RWPE2 (cell line): ENCODE measurements at places on chromosomes 3 and 15.

- DNase-seq, result no peak
Measured at GRCh38 chr15:92647467-92648163, 8.0 kb downstream of the FAM174B start.

- no peak for DNase-seq
Measured at GRCh38 chr3:53075743-53076140, 29.9 kb upstream of the SFMBT1 start.

DNA sequence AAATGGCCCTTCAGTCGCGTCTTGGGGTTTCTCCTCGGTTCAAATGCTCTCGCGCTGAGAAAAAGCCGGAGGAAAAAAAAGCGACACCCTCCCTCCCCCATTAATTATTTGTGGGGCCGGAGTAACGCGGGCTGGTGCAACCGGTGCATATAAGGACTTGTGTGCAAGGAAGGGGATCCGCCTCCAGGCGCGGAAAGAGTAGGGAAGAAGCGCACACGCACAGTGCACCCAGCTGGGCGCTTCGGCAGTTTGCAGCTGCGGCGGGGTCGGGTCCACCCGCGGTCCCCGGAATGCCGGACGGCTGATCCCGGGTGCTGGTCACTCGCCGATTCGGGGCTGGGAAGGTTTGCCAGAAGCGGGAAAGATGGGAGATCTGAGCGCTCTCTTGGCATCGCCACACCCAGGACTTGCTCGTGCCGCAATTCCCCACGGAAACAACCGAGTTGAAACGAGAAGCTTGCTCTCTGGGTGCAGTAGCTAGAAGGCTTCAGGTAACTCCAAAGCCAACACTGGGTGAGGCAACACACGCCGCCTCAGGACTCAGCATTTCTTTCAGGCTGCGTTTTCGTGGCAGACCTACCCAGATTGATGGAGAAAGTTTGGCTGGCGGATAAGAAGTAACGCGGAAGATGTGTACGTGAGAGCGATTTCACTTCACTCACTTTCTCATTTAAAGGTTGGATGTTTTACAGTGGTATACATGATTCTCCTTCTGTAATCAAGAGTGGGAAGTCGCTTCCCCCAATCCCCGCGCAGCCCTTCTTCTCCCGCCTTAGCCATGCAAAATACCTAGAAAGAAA lies 720 bp upstream of the TNIK start:
- DNase-seq, result peak; percentile 60

DNA sequence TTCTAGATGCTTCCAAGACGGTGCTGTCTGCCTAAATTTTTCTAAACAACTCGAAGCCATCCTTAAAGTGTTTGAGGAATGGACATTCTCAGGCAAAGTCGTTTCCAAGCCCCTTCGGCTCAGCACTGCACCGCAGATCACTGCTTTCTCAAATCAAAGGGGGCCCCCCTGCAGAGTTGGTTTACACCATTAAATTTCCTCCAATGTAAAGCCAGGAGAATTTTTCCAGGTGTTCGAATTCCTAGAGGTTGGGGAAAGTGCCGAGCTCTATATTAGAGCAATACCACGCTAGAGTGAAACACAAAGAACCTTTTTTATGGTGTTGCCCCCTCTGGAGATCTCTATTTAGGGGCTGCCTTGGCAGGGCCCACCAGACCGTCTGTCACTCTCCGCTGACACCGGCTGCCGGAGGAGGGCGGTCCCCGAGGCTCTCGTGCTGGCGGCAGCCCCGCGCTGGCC lies 277.9 kb upstream of the NR2F2 start:
- no peak for DNase-seq

DNA sequence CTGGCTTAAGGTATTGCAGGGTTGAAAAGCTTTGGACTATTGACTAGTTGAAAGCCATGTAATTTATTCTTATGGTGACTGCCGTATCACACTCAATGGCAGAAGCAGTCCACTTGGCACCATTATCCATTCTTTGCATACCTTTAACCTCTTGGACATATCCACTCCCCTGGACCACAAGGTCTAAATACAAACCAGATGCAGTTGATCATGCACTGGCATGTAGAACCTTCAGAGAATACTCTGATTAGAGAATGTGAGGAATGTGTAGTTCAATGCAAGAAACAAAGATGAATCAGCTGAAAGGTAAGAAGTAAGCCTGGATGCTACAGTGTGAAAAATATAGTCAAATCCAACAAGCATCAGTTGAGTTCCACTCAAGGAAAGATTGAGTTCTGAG lies 93.1 kb downstream of the FRMD5 start:
- DNase-seq, result no peak

DNA sequence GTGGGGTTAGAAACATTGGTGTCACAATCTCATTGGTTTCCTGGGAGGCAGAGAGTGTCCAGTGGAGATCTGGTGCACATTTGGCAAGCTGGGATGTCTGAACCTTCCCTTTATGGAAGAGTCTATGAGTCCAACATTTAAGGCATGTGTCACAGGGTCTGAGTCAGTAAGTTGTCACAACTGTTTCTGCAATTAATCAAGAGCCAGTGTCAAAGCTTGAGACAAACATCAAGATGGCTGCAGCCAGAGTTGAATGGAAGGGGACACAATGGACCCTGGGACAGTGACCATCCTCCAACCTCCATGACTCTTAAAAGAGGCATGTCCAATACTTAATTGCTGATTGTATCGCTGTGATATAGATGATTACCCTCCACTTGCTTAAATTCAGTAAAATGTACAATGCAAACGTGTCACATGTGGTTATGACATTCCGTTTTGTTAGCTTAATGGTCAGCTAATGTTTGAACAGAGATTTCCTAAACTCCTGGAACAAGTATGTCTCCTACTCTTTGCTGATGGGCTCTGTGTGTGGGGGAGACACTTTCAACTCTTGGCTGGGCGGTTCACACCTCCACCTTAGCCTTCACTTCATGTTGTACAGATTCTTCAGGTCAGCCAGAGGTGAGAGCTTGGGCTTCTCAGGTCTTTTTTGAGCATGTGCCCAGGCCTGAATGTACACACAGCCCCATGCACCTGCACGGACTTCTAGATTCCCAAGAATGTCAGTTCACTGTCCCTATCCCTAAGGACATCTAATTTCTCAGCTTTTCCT lies 79.9 kb upstream of the PRR23E start:
- DNase-seq, result no peak

GRCh38 chr3:104385421-104385820 lies 981.3 kb upstream of the ALCAM start:
- no peak for DNase-seq

GRCh38 chr3:48423241-48423882 lies 6.5 kb downstream of the PLXNB1 start:
- no peak for DNase-seq

DNA sequence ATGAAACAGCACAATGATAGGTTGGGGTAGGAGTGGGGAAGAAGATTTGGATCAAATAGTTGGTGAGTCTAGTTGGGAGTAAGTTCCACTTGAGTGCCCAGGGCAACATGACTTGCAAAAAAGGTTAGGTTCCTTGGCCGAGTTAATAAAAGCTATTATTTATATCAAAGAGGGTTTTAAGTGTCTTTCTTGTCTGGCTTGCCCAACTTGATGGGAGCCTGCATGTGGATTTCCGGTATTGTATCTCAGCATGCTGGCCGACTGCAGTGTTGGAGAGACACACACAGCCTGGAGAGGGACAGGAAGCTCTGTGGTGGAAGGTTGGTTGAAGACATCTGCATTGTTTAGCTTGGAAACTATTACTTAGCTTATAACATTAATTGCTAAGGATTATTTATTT lies 449.5 kb upstream of the TBL1XR1 start:
- no peak for DNase-seq

- no peak for DNase-seq
Measured at GRCh38 chr3:43785551-43785950, 94.8 kb downstream of the ABHD5 start.

DNA sequence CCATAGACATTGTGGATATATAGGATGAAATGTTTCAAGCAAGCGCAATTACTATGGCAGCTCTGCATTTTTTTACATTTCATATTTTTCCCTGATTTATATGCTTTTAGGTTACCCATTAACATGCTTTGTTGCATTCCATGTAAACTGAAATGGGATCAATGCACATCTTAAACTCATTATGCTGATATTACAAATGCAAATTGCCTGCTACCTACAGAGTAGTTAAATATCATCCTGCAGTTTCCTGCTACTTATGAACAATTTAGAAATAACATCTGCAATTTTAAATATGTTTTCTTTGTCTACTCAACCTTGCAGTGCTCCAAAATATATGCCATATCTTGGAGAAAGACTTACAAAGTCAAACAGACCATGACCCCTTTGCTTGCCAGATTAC lies 526.9 kb upstream of the NECTIN3 start:
- DNase-seq, result no peak

DNA sequence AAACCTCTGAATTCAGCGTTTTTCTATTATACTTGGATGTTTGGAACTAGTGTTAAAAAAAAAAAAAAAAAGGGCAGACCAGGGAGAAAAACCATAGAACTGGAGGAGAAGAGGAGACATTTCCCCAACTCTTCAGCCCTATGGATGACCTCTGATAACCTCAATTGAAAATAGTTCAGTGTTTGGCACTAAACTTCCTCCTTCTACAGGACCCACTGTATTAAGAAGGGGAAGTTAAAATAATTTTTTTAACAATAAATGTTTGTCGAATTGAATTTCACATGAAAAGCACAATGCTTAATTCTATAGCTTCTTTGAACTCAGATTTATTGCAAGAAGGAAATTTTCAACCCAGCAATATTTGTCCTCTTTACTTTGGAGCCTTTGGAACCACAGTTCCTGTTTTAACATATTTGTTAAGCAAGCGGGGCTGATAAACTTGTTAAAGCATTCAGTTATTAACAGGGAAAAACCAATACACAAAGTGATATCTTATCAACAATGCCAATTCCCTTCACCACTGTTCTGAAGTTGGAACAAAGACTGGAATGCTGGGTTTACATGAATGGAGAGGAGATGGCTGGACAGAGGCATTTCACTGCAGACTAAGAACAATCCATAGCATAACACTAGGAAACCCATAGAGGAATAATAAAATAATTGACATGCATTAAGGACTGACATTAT lies 3.1 kb upstream of the A4GNT start:
- no peak for DNase-seq

DNA sequence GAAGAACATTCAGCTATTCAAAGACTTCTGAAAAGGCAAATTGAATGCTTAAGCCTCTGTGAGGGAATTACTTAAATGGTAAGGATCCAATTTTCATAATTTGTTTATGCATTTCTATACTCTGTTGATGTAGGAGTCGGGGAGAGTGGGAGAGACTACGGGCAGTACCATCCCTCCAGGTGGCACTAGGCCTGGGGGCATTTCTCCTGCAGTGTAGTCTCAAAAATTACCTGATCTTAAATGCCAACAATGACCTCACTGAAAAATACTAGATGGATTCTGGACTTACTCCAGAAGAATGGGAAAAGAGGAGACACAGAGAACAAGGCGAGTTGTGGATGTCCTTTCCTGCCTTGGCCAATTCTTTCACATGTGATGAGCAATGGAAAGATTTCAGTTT lies 77.8 kb upstream of the PLXND1 start:
- DNase-seq, result no peak
